Heart left ventricle (tissue), 16 donors: ENCODE measurements at places on chromosomes 4 and X. TPM values are rescaled to one million over a fixed set of nuclear protein-coding genes. Genes with fewer than 3 reads are reported as not detected.

The GPM6B gene
- 2.6 TPM for total RNA-seq

The NEIL3 gene
- 0.09 TPM for total RNA-seq

The RTL3 gene
- total RNA-seq, result 0.20 TPM

The EPGN gene
- not detected for total RNA-seq

The TEX13D gene
- total RNA-seq, result not detected

The SLC4A4 gene
- 17.9 TPM for total RNA-seq

The CPLX1 gene
- total RNA-seq, result 7.0 TPM

The C4orf51 gene
- total RNA-seq, result not detected

The USP17L22 gene
- not detected for total RNA-seq

The XG gene
- total RNA-seq, result 0.28 TPM

The PAK3 gene
- total RNA-seq, result 0.30 TPM

The CXXC4 gene
- total RNA-seq, result 4.1 TPM

The PNMA6A gene
- total RNA-seq, result 3.1 TPM

The PDHA1 gene
- total RNA-seq, result 727 TPM

The SNCA gene
- 4.1 TPM for total RNA-seq
